Activated CD4-positive, CD25-positive, alpha-beta regulatory T cell (primary cell): ENCODE measurements at places on chromosomes 13 and 19.
A peak's percentile ranks its signal among the peaks of the same experiment; 100 is the strongest.

DNA sequence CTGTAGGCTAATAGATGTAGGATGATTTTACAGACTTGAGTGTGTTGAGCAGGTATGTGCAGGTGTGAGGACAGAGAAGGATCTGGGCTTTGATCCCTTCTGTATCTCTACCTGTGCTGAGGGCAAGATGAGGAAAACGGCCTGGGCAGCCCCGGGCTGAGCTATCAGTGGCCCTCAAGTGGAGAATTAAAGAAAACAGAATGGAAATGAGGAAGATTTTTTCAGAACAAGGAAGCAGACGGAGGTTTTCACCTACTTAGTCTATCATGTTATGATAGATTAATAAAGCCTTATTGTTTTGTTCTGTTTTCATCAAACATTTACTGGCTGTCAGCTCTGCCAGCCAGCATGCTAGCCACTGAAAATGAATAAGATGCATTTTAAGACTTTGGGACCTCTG, 22.3 kb upstream of the FOXO1 start:
- DNase-seq: no peak

- DNase-seq: no peak
Observed at GRCh38 chr13:73268306-73268705, 209.5 kb downstream of the KLF5 start.

GRCh38 chr19:18225702-18226468, at the start of gene PDE4C:
PDE4C (minus strand) TSS chr19:18226438; CDS start chr19:18226415, 23 bp downstream.
- DNase-seq: no peak

GRCh38 chr13:32830336-32831031, 185.7 kb upstream of the KL start:
- no peak for DNase-seq

- no peak for DNase-seq
Observed at GRCh38 chr13:52399708-52400107, 6.3 kb downstream of the THSD1 start.

DNA sequence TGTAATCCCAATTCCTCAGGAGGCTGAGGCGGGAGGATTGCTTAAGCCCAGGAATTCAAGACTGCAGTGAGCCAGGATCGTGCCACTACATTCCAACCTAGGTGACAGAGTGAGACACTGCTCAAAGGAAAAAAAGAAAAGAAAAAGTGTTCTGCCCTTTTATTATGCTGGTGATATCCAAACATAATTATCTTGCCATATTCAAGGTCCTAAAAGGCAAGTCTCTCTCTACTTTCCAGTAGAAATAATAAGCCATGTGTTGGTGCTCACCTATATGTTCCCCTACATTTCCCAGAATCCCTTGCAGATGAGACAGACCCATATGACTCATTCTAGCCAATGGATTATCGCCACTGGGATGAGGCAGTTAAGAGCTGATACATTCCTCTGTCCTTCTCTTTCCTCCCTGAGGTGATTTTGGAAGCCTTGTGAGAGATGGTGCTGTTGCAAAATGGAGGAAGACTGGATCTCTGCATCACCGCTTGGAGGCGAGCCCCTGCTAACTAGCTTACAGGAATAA, 58.3 kb upstream of the MRI1 start:
- DNase-seq: no peak

DNA sequence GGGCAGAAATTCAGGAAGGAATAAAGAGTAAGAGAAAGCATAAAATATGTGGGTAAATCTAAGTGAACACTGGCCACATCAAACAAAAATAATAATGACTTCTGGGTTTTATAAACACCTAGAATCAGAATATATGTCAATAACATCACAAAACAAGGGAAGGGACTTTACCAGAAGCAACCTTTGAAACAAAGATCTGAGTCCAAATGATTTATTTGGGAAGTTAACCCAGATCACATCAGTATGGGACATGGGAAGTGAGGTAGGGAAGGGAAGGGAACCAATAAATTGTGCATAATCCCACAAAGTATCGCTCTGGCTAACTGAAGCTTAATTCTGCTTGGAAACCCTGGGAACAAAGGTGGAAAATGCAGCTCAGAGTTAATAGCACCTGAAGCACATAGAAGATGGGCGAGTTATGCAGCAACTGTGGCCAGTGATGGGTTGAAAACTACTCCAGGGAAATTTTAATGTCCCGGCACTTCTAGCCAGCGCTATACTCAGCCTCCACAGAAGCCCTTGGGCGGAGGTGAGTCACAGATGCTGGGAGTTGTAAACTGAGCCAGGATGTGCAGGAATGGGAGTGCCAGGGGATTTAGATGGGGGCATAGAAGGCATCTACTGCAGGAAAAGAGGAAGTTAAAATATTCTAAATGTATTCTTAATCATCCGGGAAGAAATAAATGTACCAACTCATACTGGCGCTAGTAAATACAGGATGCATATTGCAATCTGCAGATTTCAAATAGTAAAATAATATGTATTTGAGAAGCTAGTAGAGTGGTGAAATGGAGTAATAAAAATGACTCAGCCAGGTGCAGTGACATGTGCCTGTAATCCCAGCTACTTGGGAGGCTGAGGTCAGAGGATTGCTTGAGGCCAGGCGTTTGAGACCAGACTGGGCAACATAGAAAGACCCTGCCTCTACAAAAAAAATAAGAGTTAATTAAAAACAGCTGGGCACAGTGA, 34.2 kb upstream of the CEBPG start:
- DNase-seq: no peak

DNA sequence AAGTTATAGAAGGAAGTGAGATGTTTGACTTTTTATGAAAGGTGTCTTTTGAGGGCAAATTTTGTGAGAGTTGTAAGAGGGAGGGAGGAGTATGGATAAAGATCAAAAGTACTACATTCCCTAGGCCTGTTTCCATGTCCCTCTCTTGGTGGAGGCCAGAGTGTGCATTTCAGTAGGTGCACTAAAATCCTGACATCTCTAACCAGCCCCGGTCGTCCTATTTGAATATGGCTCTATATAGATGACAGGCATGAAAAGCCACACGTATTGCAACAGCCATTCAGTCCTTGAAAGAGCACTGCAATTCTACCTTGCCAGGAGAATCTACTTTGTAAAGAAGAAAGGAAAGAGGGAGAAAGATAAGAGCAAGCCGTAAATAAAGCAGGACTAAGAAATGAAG, 510.1 kb downstream of the IRS2 start:
- DNase-seq: no peak

GRCh38 chr13:33007237-33007636, 9.0 kb upstream of the KL start:
- no peak for DNase-seq

DNA sequence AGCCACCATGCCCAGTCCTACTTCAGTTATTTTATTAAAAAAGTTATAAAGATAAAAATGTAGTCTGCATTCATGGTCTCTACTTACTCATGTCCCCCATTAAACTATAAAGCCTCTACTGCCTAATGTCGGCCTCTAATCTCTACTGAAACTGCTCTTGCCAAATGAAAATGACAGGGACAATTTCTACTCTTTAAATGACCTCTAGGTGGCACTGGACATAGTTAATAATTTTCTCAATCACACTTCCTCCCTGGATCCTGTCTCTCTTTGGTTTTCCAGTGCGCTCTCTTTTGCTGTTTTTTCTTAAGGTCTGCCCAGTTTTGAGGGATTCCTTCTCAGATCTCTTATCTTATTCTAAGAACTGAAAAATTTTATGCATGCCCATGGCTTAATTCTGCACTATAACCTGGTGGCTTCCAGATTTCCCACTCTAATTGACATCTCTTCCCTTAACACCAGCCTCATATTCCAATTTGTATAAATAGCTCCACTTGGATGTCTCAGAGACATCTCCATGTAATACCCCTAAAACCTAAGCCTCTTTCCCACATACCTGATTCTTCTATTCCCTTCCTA, 54.3 kb downstream of the MTMR6 start:
- no peak for DNase-seq

DNA sequence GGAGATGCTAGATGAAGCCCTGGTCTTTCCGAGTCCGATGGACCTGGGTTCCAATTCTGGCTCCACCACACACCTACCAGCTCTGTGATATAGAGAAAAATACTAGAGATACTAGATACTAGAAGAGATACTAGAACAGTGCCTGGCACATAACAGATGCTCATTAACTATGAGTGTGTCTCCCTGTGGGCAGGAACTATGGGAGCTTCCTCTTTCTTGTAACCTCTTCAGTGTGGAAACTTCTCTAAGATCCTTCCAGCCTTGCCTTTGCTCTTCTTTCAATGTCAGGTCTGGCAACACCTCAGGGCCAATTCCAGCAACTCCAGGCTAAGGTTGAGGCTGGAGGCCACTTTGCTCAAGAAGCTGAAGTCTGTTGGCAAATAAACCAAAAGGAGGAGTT, 143.9 kb downstream of the KATNAL1 start:
- DNase-seq: no peak

DNA sequence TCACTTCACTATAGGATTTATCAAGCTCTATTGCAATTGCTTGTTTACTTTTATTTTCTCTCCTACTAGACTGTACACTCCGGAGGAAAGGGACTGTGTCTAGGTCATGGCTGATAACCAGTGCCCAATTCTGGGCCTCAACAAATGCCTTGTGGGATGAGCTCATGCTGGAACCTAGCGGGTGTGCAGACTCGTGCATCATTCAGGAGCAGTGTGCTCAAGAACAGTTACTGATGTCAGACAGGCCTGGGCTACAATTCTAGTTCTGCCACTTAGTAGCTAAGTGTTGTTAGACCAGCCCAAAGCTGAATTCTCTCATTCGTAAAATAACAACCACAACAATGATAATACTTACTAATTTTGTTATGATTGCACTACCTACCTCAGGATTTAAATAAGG, 95.4 kb downstream of the CYSLTR2 start:
- DNase-seq: no peak

DNA sequence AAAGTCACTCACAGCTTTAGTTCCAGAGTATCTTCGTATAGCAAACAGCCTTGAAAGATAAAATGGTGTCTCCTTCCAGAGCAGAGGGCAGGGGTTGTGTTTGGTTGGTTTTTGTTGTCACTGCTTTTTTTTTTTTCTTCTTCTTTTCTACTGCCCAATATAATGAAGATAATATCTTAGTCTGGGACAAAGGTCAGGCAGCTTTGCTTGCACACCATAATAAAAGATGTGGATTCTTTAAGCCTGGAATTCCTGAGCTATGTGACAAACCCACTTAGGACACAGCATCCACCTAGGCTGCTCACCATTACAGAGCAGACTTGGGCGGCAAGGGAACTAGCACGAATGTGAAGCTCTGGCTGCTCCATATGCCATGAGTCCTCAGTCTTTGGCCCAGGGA, 165.6 kb upstream of the MIR17HG start:
- DNase-seq: no peak

DNA sequence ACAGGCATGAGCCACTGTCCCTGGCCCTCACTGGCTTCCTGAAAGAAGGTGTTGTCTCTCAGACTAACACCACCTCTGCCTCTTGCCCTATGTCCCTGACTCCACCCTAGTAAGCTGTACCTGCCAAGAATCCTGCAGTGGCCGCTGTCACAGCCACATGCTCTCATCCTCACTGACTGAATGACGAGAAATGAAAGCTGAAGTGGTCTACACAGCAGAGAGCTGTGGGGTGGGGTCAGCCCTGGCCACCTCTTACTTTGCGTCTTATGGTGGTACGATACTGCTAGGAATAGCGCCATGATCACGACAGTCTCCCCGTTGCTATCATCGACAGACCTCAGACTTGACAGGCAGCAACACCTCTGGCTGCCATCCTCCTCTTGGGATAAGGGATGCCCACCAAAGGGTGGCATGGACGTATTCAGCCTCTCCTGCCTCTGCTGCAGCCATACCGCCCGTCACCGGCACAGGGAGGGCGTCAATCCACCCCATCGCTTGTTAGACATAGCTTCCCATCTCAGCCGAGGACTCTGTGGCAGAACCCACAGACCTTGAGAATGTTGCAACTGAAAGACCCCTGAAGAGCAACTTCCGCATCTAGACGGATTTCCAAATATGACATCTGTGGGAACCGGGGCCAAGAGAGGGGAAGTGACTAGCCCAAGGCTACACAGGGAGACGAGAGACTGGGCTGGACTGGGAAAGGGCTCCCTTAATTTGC, 809 bp downstream of the MYO1F start:
- no peak for DNase-seq

- DNase-seq: no peak
Observed at GRCh38 chr13:49731766-49732165, 40.5 kb upstream of the EBPL start.

- DNase-seq: no peak
Observed at GRCh38 chr13:76775088-76775740, 111.0 kb downstream of the KCTD12 start.

DNA sequence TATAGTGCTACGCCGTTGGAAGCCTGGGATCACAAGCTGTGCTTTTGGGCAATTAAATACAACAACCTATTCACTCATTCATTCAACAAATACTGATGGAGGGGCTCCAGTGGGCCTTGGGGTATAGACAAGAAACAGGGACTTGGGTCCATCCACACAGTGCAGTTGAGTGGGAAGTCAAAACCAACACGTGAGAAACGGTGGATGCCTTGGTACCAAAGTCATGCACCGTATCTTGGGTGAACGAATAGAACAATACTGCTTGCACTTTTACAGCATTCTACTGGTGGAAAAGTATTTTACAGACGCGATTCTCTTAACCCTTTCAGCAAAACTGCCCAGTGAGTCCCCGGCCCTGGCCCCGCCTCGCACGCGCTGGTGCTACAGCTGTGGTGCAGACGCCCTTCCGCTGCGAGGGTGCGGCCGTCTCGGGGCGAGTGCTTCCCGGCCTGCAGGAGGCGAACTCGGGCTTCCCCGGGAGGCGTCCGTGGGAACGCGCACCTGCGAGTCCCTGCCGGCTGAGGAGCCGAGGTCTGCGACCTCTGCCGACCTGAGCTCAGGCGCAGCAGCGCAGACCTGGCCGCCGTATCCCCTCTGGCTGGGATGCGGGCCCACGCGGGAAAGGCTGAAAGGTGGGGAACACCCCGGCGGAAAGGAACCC, 8.3 kb downstream of the TNFRSF19 start:
- DNase-seq: peak; percentile 34

- no peak for DNase-seq
Observed at GRCh38 chr13:28805193-28805819, 14.8 kb upstream of the MTUS2 start.

DNA sequence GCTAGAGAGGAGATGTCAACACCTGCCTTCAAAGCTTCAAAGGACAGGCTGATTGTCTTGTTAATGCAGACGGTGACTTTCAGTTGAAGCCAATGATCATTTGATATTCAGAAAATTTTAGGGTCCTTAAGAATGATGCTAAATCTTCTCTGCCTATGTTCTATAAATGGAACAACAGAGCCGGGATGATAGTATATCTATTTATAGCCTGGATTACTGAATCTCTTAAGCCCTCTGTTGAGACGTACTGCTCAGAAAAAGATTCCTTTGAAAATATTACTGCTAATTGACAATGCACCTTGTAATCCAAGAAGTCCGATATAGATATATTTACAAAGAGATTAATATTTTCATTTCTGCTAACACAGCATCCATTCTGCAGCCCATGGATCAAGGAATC, 35.8 kb upstream of the LMO7 start:
- DNase-seq: no peak

- no peak for DNase-seq
Observed at GRCh38 chr13:94182185-94182761, 297.2 kb downstream of the DCT start.
